Lung (tissue), 17 donors: ENCODE measurements at places on chromosomes 7 and 10.

DNA sequence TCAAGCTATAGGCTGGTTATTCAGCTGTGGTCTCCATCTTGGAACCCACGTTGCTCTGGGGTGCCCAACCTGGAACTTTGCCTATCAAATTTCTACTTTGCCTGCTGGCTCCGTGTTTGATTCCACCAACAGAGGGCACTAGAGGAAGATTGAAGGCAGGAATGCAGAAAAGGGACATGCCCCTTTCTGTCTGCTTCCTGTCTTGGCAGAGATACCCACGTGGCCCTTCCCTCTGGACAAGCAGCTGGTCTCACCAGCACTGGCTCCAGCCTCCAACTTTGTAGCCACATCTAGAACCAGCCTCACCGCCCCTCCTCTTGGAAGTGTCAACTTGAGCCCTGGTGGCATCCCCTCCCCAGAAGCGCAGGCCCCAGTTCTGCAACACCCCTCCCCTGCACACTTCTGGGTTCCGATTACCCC, 52.1 kb upstream of the ZNF438 start:
- no peak for DNase-seq

DNA sequence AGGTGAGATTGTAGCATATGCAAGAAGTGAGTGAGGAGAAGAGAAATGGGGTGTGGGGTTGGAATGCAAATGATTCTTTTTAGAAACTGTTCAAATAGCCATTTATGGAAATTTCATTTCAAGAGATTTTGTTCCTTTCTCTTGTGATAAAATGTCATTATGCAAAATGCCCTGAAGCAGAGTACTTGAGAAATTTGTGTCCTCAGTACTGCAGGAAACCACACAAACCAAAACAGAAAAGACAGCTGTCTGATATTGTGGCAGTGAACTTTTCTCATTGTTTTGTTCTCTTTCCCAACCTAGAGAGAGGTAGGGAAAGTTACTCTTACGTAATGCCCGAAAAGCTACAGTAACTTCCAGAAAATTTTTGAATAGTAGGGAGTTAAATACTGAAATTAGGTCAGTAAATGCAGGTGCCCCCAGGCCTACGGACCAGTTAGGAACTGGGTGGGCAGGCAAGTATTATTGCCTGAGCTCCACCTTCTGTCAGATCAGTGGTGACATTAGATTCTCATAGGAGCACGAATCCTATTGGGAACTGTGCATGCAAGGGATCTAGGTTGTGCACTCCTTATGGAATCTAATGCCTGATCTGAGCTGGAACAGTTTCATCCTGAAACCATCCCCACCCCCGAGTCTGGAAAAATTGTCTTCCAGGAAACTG, 34.0 kb downstream of the DLD start:
- DNase-seq = no peak

DNA sequence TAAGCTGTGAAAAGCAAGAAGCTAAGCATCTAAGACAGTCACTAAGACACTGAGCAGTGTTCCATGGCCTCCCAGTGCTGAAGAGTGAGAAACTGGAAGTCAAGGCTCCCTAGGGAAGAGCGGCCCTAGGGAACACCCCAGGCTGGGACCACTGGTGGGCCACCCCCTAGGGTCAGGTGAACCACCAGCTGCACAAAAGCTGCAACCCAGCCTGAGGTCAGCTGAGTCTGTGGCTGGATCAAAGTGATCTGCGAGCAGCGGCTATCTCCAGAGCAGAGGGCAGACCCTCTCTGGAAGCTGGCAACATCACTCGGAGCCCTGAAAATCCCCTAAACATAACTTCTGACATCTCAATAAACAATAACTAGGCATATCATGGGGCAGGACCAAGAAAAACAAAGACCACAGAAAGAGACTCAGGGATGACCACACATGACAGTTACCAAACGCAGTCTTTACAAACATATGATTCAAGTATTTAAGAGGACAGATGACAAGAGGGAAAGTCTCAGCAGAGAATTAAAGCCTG, 125.8 kb downstream of the DLG5 start:
- no peak for DNase-seq

GRCh38 chr7:73700069-73700423, 16.6 kb downstream of the BUD23 start:
- no peak for DNase-seq

GRCh38 chr10:17836942-17837341, 27.8 kb downstream of the MRC1 start:
- peak; percentile 59 for DNase-seq

- DNase-seq = peak; percentile 83
Measured at GRCh38 chr10:89207181-89207800, at the start of gene CH25H. Gene CH25H (minus strand): TSS chr10:89207317. CDS start chr10:89207292, 25 bp downstream.
